ENCODE measurements at places on chromosomes 11 and 22.

DNA sequence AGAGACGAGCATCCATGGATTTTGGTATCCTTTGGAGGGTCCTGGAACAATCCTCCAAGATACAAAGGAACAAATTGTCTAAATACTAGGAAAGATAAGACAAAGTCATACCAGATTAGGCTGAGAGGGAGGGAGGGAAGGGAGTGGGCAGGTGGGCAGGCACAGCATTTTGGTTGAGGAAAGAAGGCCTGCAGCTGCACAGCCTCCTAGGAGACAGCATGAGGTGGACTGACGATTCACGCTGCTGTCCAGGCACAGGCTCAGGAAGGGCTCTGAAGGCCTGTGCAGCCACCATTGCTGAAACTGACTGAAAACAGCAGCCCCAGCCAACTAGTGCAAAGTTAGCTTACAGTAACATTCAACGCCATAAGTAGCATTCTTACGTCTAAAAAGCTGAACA lies 64.7 kb downstream of the PACSIN2 start:
- peaks cover 57% of the 10 kb centered on the region for H3K4me1 ChIP-seq
- H3K36me3 ChIP-seq = no peaks in the 10 kb centered on the region

DNA sequence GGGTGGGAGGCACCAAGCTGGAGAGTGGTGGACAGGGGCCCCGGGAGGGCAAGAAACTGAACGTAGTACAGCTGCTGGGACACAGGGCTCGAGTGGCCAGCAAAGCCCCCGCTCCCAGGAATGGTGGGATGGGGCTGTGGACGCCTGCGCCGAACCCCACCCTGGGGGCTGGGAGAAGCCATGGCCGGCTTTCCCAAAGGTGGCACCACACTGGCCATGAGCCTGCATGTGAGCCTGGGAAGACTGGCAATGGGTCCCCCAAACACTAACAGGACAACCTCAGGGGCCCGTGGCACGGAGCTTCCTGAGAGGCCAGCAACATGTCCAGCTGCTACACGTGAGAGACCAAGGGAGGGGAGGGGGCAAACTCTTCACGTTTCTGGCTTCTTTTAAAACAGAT lies 4.0 kb downstream of the ALG12 start:
- no peak overlapping the region for H3K27ac ChIP-seq
- H3K36me3 ChIP-seq = no peaks in the 10 kb centered on the region
- peaks cover 4% of the 10 kb centered on the region for H3K4me1 ChIP-seq
- H3K27me3 ChIP-seq = no peaks in the 10 kb centered on the region

GRCh38 chr22:22371031-22371541 lies 126.5 kb downstream of the VPREB1 start:
- no peak for DNase-seq
- no peak overlapping the region for H3K27ac ChIP-seq
- H3K4me1 ChIP-seq = no peaks in the 10 kb centered on the region
- H3K4me3 ChIP-seq = no peak overlapping the region

DNA sequence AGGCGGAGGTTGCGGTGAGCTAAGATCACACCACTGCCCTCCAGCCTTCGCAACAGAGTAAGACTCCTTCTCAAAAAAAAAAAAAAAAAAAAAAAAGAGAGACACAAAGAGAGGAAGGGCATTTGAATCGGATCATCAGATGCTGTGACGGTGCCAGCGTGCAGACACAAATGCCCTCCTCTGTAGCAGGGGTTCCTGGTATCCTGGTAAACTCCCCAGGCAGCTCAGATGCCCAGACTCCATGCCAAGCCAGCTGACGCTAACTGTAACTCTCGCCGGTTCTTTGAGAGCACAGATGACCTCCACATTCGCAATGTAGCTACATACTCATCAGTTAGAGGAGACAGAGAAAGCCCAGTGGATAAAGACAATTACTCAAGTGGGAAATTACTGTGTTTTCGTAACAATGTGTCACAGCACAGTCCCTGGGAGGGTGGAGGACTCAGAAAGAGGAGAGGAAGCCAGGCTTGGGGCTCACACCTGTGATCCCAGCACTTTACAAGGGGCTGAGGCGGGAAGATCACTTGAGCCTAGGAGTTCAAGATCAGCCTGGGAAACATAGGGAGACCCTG lies 153.1 kb downstream of the BRD1 start:
- H3K4me1 ChIP-seq = no peaks in the 10 kb centered on the region
- no peak for DNase-seq
- no peaks in the 10 kb centered on the region for H3K36me3 ChIP-seq
- H3K27ac ChIP-seq = no peak overlapping the region
- peaks cover 5% of the 10 kb centered on the region for H3K27me3 ChIP-seq

- H3K27ac ChIP-seq = no peak overlapping the region
- H3K27me3 ChIP-seq = no peaks in the 10 kb centered on the region
Observed at GRCh38 chr11:114239753-114240161, 56.4 kb upstream of the NNMT start.

DNA sequence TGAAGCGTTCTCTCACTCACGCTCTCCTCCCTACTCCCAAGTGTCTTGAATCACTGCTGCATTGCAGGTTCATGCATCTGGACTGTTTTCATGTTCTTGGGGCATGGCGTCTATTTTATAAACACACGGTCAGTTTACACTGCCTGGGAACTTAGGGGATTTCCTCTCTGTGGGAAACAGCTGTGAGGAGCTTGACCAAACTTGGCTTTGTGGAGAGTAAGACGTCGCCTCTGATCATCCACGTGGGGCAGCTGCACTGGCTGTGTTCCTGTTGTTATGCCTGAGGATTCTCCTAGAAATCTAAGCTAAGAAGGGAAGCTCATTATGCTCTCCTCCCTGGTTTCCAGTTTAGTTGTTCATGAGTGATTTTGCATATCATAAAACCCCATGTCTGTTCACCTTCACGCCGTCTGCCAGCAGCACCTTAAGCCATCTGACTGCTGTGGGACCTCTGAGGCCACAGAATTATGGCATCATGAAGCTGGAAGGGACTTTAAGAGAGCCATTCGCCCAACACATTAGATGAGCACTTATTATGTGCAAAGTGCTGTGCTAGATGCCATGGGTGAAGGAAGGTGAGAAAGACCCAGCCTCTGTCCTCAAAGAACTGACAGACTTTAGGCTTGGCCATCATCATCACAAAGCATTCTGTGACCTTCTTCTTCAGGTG lies 38.8 kb upstream of the POU2AF1 start:
- H3K36me3 ChIP-seq = no peaks in the 10 kb centered on the region
- no peak overlapping the region for H3K4me3 ChIP-seq
- H3K4me1 ChIP-seq = peaks cover 18% of the 10 kb centered on the region
- no peaks in the 10 kb centered on the region for H3K27me3 ChIP-seq

DNA sequence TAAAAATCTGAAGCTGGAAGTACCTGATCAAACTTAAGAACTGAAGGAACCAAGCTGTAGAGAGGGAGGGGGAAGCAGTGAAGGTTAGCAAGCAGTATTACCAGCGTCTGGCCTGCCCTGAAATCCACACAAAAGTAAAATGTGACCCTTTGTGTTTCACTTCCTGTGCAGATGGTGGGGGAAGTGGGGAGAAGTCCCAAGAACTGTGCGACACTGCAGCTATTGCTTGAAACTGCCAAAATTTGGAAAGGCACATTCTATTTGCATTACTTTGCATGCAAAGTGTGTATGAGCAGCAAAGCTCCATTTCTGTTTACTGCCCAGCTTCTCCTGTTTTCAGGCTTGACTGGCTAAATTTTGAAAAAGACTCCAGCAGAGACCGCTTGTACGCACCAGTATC lies 72.1 kb upstream of the BMAL1 start:
- no peak overlapping the region for H3K4me3 ChIP-seq
- DNase-seq = no peak
- no peaks in the 10 kb centered on the region for H3K4me1 ChIP-seq
- no peak overlapping the region for H3K27ac ChIP-seq

GRCh38 chr11:17535488-17535887 lies 8.7 kb downstream of the USH1C start:
- H3K27ac ChIP-seq = no peak overlapping the region
- no peaks in the 10 kb centered on the region for H3K27me3 ChIP-seq
- no peak overlapping the region for H3K4me3 ChIP-seq

- no peaks in the 10 kb centered on the region for H3K4me1 ChIP-seq
- H3K36me3 ChIP-seq = no peaks in the 10 kb centered on the region
- no peaks in the 10 kb centered on the region for H3K27me3 ChIP-seq
- no peak overlapping the region for H3K4me3 ChIP-seq
- H3K27ac ChIP-seq = no peak overlapping the region
- no peak for DNase-seq
Observed at GRCh38 chr11:16088774-16089173, 267.6 kb downstream of the SOX6 start.

- no peaks in the 10 kb centered on the region for H3K4me1 ChIP-seq
- H3K4me3 ChIP-seq = peak within 1 kb of the TSS; percentile 82
- peaks cover 5% of the 10 kb centered on the region for H3K36me3 ChIP-seq
- H3K27me3 ChIP-seq = no peaks in the 10 kb centered on the region
Observed at GRCh38 chr11:126282736-126283591, at the start of gene TIRAP. TSS of gene TIRAP (plus strand) at chr11:126283093. CDS start at chr11:126290895, 7,802 bp downstream.

DNA sequence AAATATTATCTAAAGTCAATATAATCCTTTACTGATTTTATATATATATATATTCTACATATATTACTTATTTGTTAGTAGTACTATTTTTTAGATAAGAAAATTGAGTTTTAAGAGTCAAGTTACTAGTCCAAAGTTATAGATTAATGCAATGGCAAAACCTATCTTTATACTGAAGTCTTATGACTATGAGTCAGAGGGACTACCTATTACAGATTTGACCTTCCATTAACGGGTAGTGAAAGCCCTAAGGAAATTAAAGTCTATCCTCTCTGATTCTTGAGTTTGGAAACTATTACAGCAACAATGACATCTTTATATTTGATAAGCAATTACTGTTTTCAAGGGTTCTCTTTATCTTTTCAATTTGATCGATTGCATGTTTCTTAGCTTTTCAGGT lies 315.8 kb downstream of the CASP12 start:
- no peaks in the 10 kb centered on the region for H3K36me3 ChIP-seq
- H3K27me3 ChIP-seq = no peaks in the 10 kb centered on the region
- H3K27ac ChIP-seq = no peak overlapping the region
- no peak for DNase-seq

DNA sequence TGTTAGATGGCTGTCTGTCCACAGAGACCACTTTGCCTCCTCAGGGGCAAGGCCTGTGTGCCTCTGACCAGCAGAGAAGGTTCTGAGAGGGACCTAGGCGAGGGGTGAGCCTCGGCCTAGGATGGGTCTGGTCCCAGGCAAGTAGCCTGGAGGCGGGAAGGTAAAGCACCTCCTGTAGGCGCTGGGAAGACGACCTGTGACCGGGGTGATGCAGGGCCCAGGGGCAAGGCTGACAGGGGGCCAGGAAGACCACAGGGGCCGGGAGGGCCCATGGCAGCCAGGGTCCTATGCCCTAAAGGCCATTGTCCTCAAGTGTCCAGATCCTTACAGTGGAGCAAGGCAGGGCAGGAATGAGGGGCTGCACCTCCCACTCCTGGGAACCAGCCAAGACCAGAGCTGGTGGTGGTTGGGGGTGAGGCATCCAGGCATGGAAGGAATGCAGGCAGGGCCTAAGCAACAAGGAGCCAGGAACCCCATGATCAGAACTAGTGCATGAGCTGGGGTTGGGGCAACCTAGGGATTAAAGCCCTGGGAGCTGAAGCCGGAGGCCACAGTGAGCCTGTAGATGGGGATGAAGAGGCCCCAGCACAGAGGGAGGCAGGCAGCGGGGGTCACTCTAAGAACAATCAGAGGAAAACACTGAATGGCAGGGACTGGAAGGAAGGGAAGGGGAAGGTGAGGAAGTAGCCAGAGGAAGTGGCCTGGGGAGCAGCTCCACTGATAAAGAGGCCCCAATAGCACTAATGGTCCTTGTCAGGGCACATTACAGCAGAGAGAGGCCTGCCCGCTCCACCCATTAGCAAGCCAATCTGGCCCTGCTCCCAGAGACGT lies 32.9 kb upstream of the KLHL35 start:
- no peaks in the 10 kb centered on the region for H3K36me3 ChIP-seq
- H3K4me1 ChIP-seq = no peaks in the 10 kb centered on the region
- no peaks in the 10 kb centered on the region for H3K27me3 ChIP-seq
- no peak overlapping the region for H3K27ac ChIP-seq
- no peak for DNase-seq
- H3K4me3 ChIP-seq = no peak overlapping the region

- no peak overlapping the region for H3K27ac ChIP-seq
- no peaks in the 10 kb centered on the region for H3K4me1 ChIP-seq
- H3K36me3 ChIP-seq = no peaks in the 10 kb centered on the region
- no peaks in the 10 kb centered on the region for H3K27me3 ChIP-seq
Observed at GRCh38 chr11:59555601-59556114, 44.3 kb downstream of the OR4D9 start.

DNA sequence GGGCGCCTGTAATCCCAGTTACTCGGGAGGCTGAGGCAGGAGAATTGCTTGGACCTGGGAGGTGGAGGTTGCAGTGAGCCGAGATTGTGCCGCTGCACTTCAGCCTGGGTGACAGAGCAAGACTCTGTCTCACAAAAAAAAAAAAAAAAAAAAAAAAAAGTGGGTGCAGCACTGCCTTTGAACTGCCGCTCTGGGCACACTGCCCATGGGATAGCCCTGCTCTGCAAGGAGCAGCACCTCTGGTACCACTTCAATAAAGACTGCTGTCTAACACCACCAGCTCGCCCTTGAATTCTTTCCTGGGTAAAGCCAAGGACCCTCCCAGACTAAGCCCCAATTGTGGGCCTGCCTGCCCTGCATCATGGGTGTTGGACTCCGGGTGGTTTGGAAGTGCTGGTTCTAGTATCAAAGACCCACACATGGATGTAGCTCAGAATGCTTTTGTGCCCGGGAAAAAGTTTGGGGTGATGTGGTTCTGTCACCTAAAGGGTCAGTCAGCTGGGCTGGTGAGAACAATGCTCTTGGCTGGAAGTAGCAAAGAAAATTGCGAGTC lies 444.3 kb downstream of the TBC1D22A start:
- no peaks in the 10 kb centered on the region for H3K27me3 ChIP-seq
- H3K27ac ChIP-seq = no peak overlapping the region
- H3K4me1 ChIP-seq = peaks cover 12% of the 10 kb centered on the region

- H3K36me3 ChIP-seq = no peaks in the 10 kb centered on the region
- peak overlapping the region; percentile 21 for H3K27ac ChIP-seq
- no peak for DNase-seq
- H3K4me1 ChIP-seq = no peaks in the 10 kb centered on the region
- H3K27me3 ChIP-seq = no peaks in the 10 kb centered on the region
Observed at GRCh38 chr11:119263352-119263940, 53.5 kb downstream of the MCAM start.

DNA sequence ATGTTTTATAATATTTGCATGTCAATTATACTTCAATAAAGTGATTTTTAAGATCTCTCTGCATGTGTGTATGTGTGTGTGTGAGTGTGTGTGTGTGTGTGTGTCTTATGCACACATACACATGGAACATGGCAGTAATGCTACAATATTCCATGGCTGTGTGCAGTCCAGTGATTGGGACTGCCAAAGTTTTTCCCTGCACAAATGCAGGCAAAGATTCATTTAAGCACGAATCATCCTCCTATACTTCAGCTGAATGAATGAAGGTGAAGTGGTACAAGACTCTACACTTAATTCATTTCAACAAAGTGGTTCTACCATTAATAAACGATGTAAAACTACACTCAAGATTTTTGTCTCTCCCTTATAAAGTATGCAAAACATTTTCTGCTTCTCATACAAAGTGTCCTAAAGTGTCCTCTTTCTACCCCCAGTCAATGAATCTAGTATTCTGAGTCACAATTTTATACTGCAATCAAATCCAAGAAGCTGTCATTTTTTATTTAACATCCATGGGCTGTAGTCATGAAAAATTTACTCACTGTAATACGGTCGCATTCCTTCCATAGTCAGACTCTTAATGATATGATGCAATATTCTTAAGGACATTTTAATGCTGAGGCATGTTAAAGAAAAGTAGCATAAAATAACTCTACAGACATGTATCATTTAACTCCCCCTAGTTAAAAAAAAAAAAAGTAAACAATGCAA lies 132.4 kb downstream of the TTC28 start:
- no peaks in the 10 kb centered on the region for H3K36me3 ChIP-seq
- H3K4me1 ChIP-seq = no peaks in the 10 kb centered on the region
- no peaks in the 10 kb centered on the region for H3K27me3 ChIP-seq

GRCh38 chr22:49352361-49353169 lies 475.1 kb downstream of the BRD1 start:
- H3K27me3 ChIP-seq = no peaks in the 10 kb centered on the region
- H3K27ac ChIP-seq = no peak overlapping the region
- no peaks in the 10 kb centered on the region for H3K4me1 ChIP-seq
- no peak for DNase-seq

All from Peyer's patch (tissue), 4 donors.